H1 (cell line): ENCODE measurements at places on chromosomes 4 and X.

- peak; percentile 54 for DNase-seq
Measured at GRCh38 chr4:88818631-88819470, 121.2 kb upstream of the NAP1L5 start.

- DNase-seq: no peak
Measured at GRCh38 chr4:104677116-104677515, 182.4 kb upstream of the CXXC4 start.

- DNase-seq: no peak
Measured at GRCh38 chrX:23631136-23631535, 36.2 kb upstream of the PRDX4 start.

GRCh38 chr4:30028826-30029225, 691.3 kb upstream of the PCDH7 start:
- no peak for DNase-seq

- no peak for DNase-seq
Measured at GRCh38 chr4:128221586-128221985, 66.0 kb downstream of the PGRMC2 start.

DNA sequence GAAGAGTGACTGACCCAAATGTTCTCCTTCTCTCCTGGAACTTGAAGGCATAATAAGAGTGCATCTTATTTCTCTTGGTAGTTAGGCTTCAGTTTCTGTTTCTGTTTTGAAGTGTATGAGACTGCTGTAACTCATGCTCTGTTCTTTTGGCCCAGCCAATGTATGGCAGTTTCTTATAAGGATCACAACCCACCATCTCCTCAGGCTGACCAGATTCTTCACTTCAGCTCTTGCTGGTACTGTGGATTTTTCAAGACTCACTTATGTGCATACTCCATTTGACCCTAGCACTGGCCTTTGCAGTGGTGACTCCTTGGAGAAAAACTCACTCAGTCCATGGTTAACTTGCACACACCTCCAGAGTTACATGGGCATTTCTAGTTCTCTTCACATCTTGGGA, 9.6 kb upstream of the YTHDC1 start:
- DNase-seq: no peak

GRCh38 chrX:48883729-48884128, 13.8 kb downstream of the TIMM17B start:
- no peak for DNase-seq

DNA sequence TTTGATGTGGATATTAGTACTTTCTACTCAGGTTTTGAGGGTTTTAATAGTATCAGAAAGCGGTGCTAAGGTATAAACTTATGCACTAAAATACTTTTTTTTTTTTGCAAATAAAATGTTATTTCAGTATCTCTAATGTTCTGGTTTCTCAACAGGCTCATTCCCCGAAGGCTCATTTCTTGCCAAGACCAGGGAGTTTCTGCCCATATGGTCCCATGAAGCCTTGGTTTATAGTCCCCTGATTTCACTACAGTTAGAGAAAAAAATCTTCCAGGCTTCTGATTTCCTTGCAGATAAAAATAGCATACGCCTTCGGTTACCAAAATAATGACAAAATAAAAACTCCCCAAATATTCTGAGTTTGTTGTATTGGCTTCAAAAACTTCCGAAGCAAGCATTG, 814.2 kb upstream of the PABPC4L start:
- no peak for DNase-seq

GRCh38 chrX:2446815-2447214, 54.0 kb downstream of the DHRSX start:
- no peak for DNase-seq

- no peak for DNase-seq
Measured at GRCh38 chr4:180081072-180081471, 2162.1 kb upstream of the TENM3 start.

- no peak for DNase-seq
Measured at GRCh38 chrX:24426340-24426913, 38.7 kb upstream of the PDK3 start.

GRCh38 chrX:101029665-101030064, 22.2 kb downstream of the TRMT2B start:
- DNase-seq: no peak

DNA sequence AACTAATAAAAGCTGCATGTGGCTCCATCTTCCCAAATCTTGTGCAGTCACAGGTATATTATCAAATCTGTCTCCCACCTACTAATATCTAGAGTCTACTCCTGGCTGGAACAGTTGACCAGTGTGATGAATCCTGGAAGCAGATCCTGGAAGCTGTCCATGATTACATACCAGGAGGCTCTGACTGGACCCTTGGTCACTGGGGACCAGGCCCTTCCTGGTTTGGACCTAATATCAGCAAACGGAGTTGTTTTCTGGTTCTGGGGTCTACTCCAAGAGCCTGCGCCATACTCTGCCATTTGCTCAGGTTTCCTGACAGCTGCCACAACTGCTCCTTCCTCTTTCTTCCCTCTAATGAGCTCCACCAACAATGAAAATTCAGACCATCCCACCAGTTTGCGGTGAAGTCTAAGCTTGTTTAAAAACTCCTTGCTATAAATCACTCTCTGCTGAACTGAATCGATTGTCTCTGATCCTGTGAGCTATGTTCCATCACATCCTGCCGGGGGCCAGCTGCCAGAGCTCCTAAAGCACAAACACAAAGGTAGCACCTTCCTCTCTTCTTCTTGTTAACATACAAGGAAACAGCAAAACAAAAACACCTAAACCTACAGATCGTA, 114.2 kb downstream of the PALLD start:
- DNase-seq: no peak

- DNase-seq: no peak
Measured at GRCh38 chrX:48998391-48998790, 3.7 kb downstream of the GRIPAP1 start.

GRCh38 chrX:17397074-17397473, 22.1 kb downstream of the NHS start:
- DNase-seq: no peak

DNA sequence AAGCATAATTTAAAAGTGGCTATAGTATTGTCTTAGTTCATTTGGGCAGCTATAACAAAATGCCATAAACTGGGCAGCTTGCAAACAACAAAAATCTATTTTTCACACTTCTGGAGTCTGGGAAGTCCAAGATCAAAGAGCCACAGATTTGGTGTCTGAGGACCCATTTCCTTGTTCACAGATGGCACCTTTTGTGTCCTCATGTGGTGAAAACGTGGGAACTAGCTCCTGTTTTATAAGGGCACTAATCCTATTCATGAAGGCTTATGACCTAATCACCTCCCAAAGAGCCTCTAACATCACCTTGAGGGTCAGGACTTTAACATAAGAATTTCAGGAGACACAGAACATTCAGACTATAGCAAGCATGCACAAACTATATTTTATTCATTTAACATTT, 126.5 kb upstream of the WDFY3 start:
- DNase-seq: no peak

DNA sequence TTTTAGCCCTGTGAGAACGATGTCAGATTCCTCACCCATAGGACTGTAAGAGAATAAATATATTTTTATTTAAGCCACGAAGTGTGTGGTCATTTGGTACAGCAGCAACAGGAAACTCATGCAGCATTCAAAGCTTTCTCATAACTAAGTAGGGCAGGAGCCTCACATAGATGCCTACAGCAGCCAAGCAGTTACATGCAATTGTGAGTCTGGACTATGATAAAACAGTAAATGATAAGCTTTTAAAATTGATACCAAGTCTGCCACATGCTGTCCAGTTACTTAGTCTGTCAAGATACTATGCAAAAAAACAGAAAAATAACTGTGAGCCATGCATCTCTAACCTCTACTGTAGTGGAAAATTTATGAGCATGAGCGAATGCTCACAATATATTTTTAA, 359.6 kb downstream of the HS3ST1 start:
- DNase-seq: no peak

DNA sequence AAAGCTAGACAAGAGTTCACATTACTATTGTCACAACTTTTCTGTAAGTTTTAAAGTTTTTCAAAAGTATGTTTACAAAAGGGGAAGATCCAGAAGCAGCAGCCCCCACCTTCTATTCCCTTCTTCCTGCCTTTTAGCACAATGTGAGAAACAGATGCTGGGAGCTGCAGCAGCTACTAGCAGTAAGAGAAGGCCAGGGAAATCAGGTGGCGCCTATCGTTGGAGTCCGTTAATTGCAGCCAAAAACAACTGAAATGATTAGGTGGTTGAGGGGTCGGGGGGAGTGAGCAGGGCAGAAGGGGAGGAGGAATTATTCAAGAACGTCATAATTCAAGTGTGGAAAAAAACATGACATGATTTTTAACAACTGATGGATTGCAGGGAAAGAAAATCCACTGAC, 27.4 kb downstream of the FRYL start:
- DNase-seq: no peak

GRCh38 chr4:66034262-66034661, 364.0 kb upstream of the EPHA5 start:
- no peak for DNase-seq

GRCh38 chr4:36177946-36178345, 66.4 kb downstream of the ARAP2 start:
- no peak for DNase-seq

DNA sequence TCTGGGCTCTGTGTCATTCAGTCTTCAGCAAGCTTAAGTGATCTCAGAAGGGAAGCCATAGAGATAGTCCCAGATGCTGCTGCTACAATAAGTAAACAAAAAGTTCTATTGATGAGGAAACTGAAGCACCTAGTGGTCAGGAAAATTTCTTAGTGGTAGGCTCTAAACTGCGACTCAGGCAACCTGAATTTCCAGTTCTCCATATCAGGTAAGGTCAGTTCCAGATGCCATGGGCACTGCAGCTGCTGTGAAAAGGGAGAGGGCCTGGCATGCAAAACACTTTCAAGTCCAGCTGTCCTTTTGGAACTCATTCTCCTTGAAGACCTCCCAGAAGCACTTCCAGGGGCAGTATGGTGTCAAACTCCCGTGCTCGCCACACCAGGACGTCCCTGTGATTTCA, 46.2 kb downstream of the REELD1 start:
- DNase-seq: no peak

DNA sequence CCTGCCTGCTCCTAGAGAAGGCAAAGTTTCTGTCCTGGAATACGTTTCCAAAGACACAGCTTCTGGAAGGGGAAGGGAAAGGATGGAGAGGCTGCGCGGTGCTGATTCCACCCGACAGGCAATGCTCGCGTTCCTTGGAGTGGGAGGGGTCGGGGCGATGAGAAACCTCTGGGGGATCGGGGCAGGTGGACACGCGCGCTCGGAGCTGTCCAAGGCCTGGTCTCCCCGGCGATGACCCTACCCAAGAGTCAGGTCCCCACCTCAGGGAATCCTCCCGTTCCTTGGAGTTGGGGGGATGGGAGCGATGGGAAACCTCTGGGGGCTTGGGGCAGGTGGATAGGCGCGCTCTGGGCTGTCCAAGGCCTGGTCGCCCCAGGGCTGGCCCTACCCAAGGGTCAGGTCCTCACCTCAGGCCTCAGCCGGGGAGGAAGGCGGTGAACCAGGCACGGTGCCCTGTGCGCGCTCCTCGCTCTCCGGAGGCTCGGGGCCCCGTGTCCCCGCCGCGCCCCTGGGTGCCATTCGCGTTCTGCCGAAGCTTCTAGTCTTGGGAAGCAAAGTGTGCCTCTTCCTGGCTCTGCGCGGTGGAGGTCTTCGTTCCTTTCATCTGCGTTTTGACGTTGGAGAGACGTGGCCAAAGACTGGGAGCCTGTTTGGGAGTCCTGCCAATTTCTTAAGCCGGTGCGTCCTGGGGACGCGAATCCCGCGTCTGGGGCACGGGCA, 10.6 kb upstream of the SHOX start:
- DNase-seq: peak; percentile 60

- DNase-seq: no peak
Measured at GRCh38 chrX:125203737-125204578, 115.7 kb upstream of the TEX13C start.

DNA sequence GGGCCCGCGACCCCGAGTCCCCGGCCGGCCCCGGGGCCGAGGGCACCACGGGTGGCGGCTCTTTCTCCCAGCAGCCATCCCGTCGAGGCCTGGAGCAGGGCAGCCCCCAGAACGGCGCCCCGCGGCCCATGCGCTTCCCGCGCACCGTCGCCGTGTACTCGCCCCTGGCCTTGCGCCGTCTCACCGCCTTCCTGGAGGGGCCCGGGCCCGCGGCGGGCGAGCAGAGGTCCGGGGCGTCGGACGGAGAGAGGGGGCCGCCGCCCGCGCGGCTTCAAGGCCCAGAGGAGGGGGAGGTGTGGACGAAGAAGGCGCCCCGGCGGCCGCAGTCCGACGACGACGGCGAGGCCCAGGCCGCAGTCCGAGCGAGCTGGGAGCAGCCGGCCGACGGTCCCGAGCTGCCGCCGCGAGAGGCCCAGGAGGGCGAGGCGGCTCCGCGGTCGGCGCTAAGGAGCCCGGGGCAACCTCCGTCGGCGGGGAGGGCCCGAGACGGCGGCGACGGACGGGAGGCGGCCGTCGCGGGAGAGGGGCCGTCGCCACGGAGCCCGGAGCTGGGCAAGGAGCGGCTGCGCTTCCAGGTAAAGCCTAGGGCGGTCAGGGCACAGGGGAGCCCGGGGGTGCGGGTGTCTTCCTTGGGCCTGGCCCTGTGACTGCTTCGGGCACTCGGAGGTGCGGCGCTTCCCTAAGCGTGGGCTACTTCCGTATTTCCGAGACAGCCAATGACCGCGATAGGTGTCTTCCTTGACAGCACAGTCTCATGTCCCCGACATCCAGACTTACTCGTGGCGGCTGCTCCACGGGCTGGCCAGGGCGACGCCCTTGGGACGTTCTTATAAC, 845 bp downstream of the ZAR1 start:
- peak; percentile 74 for DNase-seq

DNA sequence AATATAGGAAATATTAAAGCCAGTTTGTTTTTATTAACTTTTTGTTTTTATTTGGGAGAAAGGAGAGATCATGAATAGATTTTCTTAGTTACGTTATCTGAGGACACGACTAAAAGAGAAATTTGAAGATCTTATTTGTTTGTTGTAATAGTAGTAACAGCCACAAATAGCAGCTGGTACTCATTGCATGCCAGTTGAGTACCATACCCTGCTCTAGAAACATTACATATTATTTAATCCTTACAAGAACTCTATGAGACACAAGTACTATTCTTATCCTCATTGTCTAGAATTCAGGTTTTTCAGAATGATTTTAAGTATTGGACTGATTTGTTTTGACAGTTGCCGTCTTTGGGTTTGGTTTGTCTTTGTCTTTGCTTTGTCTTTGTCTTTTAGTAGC, 31.8 kb downstream of the USP53 start:
- no peak for DNase-seq

DNA sequence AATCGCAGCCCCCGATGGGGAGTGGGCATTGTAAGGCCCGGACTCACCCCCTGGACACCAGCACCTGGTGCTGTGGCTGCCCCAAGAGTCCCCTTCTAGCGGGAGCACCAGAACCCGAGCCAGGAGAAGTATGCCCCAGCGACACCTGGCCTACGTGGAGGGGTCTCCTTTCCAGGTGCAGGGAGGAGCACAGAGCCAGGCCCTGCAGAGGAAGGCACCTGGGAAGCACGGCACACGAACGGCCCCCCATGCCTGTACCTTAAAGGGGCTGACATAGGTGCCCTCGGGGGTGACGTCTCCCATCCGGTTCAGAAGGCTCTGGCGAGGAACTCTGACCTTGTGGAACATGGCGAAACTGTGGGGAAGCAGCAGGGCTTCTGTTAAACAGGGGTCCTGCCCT, 41.2 kb downstream of the ACOX3 start:
- no peak for DNase-seq

GRCh38 chr4:26753617-26754016, 107.0 kb upstream of the STIM2 start:
- DNase-seq: no peak
